Stimulated activated CD4-positive, alpha-beta T cell treated with anti-CD3 and anti-CD28 coated beads, Interleukin-4, amount 100 ng/mL, for 1 hour (primary cell): ENCODE measurements at places on chromosomes 12 and 14.
A peak's percentile ranks its signal among the peaks of the same experiment; 100 is the strongest.

DNA sequence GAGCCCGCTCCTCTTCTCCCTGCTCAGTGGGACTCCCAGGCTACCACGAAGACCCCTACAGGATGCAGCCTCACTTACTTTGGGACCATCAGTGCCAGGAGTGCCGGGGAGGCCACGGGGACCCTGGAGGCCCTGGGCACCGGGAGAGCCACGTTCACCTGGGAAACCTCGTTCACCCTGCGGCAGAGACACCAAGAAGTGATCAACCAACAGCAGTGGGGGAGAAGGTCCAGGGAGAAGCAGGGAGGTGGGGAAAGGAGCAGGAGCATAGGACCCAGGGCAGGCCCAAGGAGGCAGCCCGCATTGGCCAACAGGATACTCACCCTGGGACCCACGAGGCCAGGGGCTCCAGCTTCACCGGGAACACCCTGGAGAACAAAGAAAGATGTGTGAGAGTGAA is 19.4 kb downstream of the TMEM106C start:
- DNase-seq, result no peak

DNA sequence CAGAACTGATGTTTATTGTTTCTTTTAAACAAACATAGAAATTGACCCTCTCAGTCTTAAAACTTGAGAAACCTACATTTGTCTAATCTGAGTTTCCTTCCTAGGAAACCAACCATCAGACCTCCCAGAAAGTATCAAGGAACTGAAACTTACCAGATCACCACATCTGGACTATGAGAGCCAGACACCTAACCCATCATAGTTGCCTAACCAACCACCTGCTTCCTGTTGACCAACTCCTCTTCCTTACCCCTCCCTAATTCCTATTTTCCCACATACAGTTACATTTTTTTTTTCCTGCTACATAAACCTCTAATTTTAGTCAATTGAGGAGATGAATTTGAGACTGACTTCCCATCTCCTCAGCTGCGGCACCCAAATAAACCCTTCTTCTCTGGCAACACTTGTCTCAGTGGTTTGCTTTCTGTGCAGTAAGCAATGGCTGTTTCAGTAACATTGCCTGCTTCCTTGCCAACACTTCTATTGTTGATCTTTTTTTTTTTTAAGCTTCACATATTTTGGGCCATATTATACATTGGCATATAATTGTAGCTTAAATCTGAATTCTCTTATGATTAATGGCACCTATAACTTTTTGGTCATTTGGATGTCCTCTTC is 34.3 kb downstream of the KLRD1 start:
- DNase-seq, result no peak

DNA sequence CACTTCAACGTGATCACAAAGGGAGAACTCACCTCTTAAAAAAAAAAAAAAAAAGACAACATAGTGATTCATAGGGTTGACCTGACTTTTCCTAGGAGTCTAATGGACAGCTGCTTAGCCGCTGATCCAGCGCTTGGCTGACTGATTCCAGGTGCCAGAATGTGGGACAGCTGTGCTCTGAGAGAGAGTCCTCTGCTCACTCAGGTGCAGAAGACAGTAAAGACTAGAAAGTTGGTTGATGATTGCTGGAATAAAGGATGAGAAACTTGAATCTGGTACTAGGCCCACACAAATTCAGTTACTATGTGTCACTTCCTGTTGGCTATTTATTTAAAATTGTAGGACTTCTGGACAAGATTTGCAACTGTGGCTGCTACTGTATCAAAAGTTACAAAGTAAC is 229.4 kb downstream of the CHST11 start:
- no peak for DNase-seq

DNA sequence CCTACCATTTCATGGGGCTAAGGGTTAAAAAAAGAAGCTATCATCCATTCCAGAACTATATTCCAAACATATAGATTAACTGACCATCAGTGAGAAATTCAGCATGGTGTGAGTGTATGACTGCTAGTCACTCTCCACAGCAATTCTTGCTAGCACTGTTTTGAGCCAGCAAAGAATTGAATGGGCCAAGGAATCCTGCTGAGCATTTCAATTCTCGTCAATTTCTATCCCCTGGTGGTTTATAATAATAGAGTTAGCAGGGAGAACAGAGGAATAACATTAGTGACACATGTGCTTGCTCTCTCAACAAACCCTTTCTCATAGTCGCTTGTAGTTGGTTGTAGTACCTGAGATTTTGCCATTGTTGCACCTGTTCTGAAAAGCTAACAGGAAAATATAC is 7.2 kb downstream of the MBIP start:
- no peak for DNase-seq

DNA sequence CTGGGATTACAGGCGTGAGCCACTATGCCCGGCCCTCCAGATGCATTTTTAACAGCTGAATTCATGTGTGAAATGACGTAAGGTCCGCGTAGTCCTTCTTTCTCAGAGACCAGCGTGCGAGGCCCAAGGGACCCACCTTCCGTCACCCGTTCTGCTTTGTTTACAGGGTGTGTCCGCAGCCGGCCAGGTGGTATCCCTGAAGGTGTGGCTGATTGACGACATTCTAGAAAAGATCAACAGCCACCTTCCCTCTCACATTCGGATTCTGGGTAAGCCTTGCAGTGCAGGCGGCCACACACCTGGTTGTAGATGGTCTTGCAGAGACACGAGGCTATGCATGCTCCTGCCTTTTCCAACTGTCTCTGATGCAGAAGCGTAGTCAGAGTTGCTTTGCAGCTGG is 9.9 kb downstream of the PUS1 start:
- no peak for DNase-seq

DNA sequence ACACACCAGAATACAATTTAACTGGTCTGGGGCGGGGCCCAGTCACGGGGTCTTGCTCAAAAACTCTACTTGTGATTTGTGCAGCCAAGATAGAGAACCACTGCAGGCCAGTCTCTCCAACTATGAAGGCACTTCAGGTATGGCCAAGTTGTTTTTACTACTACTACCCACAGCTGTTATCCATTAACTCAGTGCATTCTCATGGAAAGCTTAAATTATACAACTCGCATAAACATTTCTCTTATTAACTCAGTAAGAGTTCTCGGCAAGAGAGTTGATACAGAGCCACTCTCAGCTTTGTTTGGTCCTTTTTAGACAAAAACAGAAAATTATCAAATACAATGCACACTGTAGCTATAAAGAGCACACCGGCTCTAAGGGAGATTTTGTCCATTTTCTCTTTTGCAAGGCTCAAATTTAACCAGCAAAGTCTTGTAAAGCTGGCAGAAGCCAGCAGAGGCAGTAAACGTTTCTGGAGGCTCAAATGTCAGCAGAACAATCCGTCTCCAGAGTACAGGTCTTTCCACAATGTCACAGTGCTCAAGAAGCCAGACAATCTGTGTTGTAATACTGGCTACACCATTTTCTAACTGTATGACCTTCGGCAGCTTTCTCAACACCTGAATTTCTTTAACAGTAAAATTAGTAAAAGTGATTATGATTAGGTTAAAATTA is 85.9 kb downstream of the PTGER2 start:
- no peak for DNase-seq

DNA sequence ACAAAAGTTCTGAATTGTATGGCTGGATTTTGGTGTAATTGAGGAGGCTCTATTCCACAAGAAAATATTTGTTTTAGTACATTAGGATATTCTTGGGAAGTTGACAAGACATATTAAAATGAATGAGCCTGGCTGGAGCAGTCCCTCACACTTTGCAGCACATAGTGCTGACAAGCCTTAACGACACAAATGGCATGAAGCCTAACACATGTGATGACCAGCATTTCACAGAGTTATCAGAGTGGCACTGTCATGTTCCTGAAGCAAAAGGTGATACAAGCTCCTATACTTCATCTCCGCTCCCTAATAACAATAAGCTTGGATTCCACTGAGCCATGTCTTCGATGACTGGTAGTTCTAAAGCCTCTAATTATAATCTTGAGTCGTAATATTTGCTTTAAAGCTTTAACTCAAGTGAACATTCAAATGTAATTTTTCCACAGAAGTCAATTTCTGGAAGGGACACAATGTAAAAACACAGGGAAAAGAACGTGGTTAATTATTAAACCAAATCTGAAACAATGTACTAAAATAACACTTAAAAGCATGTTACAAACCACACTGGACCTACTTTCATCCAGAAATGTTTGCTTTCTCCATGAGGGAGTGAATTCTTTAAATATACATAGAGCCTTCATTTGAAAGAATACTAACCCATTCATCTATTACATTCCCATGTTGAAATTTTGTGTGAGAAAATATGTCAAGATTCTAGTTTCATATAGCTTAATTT is 49.6 kb downstream of the GRIP1 start:
- DNase-seq, result no peak

GRCh38 chr14:78412475-78412874 is 242.3 kb downstream of the NRXN3 start:
- no peak for DNase-seq

- DNase-seq, result no peak
These were observed 885.3 kb upstream of the TMEM132C start for GRCh38 chr12:127381681-127382080.

- DNase-seq, result peak; percentile 23
These were observed 17.8 kb downstream of the GPR132 start for GRCh38 chr14:105047283-105048016.

- DNase-seq, result no peak
These were observed 165.9 kb downstream of the CACNA1C start for GRCh38 chr12:2218706-2219105.

- peak; percentile 49 for DNase-seq
These were observed 17.0 kb downstream of the OR8S1 start for GRCh38 chr12:48542300-48542928.

DNA sequence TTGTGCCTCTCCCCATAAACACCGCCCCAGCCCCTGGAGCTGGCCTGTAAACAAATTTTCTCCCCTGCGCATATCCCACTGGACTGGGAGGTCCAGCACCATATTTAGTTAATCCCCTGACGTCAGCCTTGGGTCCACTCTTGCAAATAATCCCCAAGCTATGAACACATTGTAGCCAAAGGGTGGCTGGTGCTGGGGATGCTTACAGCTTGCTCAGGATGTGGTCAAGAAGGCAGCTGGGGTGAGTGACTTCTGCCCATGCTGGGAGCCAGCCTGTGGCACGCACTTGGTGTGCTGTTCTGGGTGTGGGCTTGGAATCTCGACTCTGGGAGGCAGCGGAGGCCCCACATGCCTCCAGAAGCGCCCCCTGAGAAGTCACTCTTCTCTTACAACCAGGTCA is 32.1 kb downstream of the CMKLR1 start:
- DNase-seq, result no peak

- DNase-seq, result no peak
These were observed 196.0 kb downstream of the PIK3C2G start for GRCh38 chr12:18457362-18457761.

GRCh38 chr14:71725922-71726579 is 206.2 kb upstream of the RGS6 start:
- DNase-seq, result no peak
